ENCODE measurements at places on chromosomes 11 and 22. TPM values are rescaled to one million over a fixed set of nuclear protein-coding genes. Genes with fewer than 3 reads are reported as not detected.

DNA sequence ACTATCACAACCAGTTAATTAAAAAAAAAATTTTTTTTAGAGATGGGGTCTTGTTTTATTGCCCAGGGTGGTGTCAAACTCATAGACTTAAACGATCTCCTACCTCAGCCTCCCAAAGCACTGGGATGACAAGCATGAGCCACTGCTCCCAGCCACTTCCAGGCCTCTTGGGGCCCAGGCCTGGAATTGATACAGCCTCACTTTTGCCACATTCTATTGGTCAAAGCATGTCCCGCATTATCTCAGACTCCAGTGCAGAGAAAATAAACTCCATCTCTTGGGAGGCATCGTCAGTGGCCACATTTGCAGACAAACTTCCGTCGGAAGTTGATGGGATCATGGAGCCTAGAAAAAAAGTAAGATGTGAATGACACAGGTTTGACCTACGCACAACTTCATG, 9.4 kb upstream of the RASD2 start:
- DNase-seq, result no peak

DNA sequence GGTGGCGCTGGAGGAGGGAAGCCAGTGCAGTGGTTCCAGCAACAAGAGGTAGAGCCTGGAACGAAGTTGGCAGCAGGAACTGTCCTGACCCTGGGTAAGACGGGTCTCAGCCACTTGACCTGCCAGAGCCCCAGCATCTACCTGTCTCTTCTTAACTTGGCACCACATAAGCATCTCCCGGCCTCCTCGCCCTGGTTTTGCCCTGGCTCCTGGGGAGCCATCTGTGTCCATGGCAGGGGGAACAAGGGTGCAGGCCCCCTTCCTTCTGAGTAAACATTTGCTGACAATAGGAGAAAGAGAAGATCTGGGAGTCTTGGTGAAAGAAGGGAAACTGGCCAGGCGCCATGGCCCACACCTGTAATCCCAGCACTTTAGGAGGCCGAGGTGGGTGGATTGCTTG, 12.8 kb downstream of the P2RY2 start:
- peak; percentile 42 for DNase-seq

DNA sequence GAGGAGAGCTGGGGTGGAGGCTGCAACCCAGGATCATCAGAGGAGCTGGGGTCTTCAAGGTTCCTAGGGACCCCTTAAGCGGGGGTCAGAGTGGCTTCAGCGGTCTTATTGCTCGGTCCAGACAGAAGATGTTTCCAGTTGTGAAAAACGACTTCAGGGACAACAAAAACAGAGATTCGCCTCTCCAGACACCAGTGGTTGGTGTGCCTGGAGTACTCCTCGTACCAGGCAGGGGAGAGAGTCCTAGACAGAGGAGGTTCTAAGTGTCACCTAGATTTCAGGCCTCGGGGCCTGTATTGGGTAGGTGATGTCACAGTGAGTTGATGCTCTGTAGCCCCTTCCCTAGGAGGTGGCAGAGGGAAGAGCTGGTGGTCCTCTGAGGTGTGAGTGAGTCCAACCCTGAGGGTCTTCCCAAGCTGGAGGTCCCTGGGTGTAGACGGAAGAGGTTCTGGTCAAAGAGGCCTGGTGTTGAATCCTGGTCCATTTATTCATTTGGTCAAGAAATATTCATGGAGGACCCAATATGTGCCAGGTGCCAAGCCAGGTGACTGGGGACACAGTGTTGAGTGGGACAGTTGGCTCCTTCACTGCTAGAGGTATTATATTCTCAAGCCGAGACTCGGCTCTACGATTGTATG, 4.4 kb upstream of the IGLL5 start:
- no peak for DNase-seq

DNA sequence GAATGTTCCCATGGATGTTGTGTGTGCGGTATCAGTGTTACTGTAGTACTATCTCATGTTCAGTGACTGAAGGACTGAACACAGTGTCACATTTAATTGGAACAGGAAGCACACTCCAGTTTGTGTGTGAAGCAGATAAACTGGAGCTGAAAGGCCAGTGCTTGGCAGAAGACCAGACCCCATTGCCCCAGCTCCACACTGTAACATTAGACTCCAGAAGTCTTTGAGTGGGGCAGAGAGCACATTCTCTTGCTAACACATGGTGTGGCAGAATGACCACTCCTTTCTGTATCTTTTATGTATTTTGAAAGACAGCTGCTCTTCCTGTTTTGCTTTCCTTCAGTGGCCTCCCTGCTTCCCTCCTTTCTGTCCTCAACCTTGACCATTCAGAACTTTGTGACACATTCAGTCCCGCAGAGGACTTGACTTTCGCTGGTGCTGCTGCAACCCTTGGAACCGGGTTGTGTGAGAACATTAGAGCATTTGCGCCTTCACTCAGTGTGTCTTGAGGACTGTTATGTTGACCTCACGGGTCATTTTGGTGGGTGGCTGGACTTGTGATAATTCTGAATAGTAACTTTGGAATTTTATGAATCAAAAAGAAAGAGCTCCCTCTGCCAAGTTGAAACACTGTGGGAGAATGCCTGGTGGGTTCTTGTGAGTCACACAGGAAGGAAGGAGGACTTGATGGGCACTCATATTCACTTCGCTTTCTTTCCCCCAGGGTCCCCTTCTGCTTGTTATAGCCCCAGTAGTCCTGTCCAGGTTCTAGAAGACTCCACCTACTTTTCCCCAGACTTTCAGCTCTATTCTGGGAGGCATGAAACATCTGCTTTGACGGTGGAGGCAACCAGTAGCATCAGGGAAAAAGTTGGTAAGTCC, 26.4 kb downstream of the AMOTL1 start:
- peak; percentile 68 for DNase-seq

DNA sequence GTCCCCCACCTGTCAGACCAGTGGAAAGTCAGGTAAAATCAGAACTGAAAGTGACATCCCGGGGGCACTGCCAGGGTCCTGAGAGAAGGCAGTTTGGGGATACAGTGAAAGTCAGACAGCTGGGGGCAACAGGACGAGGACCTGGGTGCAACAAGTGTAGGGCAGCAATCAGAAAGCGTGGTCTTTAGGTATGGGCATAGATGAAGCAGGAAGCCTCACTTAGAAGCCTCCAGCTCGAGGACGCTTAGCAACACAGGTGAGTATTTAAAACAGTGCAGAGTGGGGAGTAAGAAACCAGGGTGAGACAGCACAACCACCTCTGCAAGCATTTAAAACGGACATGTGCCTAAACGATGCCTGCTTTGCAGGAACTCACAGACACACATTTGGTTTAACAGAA, 64.6 kb upstream of the POU2AF1 start:
- no peak for DNase-seq

Gene MRPL21
- 30.7 TPM for total RNA-seq

- DNase-seq, result no peak
Measured at GRCh38 chr11:120908461-120909181, 115.3 kb upstream of the TBCEL start.

- no peak for DNase-seq
Measured at GRCh38 chr11:110130642-110131238, 37.5 kb downstream of the ZC3H12C start.

Gene DGAT2
- total RNA-seq, result 20.3 TPM
